ENCODE measurements at places on chromosomes 1 and 21. TPM values are rescaled to one million over a fixed set of nuclear protein-coding genes. Genes with fewer than 3 reads are reported as not detected.

DNA sequence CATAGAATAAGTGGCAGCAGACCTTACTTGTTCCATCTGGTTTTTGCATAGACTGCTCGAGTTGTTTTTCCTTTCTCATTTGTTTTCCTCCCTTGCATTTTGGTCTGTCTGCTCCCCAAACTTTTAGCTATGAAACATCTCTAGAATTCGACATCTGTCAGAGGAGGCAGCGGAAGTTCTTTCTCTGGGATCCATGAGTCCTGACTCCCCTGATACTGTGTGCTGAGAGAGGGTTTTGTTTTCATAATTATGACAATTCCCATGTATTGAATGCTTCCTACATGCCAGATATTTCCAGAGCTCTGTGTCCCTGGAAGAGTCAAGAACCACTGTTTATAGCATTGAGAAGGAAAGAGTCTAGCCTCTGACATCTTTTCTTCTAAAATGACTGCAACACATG lies 172.6 kb downstream of the KIF26B start:
- no peak for DNase-seq

- no peak for DNase-seq
Observed at GRCh38 chr1:16209132-16209846, 3.2 kb downstream of the ARHGEF19 start.

DNA sequence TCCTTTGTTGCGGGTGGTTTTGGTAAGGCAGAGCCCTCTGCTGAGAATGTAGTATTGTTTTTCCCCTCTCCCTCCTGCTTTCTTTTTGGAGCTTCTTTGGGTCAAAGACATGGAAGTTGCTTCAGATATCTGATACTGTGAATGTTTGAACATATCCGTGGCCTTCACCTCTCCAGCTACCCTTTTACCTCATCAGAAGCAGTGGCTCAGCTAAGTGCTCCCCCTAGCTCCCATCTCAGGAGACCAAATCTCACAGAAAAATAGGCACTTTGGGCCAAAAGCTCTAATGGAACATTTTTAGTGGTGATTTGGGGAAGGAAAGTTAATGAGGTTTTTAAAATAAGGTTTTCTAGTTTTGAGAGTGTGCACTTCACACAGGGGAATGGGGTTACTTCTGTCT lies 6.3 kb downstream of the TMEM200B start:
- DNase-seq: no peak

DNA sequence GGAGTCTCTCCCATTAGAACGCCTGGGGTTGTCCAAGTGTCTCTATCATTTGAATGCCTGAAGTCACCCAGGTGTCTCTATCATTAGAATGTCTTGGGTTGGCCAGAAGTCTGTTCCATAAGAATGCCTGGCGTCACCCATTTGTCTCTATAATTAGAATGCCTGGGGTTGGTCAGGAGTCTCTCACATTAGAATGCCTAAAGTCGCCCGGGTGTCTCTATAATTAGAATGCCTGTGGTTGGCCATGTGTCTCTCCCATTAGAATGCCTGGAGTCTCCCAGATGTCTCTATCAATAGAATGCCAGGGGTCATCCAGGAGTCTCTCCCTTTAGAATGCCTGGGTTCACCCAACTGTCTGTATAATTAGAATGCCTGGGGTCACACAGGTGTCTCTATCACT lies 54.5 kb downstream of the RNF187 start:
- DNase-seq: no peak

DNA sequence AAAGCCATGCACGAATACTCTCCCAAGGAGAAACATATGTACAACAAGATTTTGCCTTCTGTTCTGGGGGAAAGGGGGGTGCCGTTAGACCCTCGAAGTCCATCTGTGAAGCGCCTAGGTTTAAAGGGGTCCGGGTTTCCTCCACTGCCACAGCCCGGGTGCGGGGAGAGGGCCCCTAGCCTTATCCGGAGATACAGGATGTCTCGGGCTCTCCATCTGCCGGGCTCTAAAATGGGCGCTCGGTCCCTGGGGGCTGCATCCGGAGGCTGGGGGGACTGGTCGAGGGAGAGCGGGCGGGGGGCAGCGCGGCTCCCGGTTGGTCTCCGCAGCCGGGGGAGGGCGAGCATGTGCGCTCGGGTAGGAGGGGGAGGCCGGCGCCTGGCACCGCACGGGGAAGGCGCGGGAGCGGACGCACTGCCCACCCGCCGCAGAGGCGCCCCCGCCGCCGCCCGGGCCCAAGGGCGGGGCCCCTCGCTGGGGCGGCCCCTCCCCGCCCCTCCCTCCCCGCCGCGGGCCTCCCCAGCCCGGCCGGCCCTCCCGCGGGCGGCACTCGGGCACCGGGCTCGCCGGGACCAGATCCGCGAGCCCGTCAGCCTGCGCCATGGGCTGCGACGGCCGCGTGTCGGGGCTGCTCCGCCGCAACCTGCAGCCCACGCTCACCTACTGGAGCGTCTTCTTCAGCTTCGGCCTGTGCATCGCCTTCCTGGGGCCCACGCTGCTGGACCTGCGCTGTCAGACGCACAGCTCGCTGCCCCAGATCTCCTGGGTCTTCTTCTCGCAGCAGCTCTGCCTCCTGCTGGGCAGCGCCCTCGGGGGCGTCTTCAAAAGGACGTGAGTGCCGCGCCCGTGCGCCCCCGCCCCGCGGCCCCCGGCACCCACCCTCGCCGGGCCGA lies 63.1 kb downstream of the ELK4 start:
- no peak for DNase-seq

DNA sequence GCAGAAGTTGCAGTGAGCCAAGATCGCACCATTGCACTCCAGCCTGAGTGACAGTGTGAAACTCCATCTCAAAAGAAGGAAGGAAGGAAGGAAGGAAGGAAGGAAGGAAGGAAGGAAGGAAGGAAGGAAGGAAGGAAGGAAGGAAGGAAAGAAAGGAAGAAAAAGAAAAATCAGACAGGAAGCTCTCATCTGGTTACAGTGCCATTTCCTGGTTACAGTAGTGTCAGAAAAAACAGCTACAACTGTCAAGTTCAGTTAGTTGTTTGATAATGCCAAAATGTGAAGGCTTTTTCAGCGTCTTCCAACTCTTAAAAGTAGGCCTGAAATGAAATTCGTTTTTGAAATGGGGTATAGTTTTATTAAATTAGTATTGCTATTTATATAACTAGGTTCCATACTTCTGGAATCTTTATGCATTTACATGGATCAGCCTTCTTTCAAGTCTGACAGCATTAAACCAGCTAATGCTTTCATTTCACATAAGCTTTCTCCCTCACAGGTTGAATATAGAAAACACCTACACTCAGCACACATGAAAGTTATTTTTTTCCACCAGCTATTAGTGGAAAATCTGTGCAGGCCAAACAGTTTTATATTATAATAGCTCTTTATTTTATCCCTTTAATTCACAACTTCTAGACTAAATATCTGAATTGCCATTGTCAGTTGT lies 21.2 kb downstream of the PTPN22 start:
- DNase-seq: no peak

DNA sequence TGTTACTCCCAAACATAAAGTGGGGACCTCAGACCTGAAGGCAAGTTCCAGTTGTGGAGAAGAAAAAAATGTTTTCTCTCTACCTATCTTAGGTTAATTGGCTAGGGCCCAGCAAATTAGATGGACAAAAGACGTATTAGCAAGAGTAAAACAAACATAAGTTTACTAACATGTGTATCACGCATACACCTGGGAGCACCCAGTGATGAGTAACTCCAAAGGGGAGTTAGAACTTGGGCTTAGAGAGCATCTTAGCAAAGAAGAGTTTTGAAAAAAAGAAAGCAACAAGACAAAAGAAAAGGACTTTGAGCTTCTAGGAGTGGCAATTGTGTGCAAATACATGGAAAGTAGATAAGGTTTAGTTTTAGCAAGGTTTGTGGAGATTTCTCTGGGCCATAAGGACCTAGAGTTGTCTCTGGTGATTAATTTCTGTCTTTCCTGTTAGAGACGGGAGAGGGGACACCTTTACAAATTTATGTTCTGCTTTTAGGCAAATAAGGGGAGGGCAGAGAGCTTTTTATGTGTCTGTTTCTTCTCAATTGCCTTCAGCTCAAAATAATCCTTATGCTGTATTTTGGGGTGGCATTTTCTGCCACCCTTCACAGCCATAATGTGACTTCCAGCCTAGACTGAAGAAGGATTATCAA lies 76.7 kb upstream of the PTGFRN start:
- DNase-seq: no peak

- no peak for DNase-seq
Observed at GRCh38 chr1:8212580-8213031, 105.3 kb upstream of the SLC45A1 start.

GRCh38 chr1:90621986-90622385 lies 95.1 kb downstream of the BARHL2 start:
- no peak for DNase-seq

DNA sequence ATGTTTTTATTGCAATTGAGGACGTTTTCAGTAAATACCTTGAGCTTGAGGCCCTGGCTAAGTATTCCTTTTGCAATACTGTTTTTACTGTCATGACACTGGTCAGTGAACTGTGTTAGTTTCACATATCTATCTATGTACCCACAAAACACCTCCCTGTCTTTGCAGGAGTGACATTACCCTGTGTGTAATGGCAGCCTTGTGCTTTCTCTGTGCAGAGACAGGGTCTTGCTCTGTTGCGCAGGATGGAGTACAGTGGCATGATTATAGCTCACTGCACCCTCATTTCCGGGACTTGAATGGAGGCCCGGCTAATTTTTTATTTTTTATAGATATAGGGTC lies 8.9 kb downstream of the YBX1 start:
- no peak for DNase-seq

- no peak for DNase-seq
Observed at GRCh38 chr1:174158767-174159251, 511 bp upstream of the RABGAP1L start.

- no peak for DNase-seq
Observed at GRCh38 chr1:46689356-46689755, 17.7 kb downstream of the TEX38 start.

GRCh38 chr1:12594966-12595756 lies 22.8 kb downstream of the DHRS3 start:
- no peak for DNase-seq

- DNase-seq: no peak
Observed at GRCh38 chr1:173414136-173414535, 63.0 kb upstream of the PRDX6 start.

DNA sequence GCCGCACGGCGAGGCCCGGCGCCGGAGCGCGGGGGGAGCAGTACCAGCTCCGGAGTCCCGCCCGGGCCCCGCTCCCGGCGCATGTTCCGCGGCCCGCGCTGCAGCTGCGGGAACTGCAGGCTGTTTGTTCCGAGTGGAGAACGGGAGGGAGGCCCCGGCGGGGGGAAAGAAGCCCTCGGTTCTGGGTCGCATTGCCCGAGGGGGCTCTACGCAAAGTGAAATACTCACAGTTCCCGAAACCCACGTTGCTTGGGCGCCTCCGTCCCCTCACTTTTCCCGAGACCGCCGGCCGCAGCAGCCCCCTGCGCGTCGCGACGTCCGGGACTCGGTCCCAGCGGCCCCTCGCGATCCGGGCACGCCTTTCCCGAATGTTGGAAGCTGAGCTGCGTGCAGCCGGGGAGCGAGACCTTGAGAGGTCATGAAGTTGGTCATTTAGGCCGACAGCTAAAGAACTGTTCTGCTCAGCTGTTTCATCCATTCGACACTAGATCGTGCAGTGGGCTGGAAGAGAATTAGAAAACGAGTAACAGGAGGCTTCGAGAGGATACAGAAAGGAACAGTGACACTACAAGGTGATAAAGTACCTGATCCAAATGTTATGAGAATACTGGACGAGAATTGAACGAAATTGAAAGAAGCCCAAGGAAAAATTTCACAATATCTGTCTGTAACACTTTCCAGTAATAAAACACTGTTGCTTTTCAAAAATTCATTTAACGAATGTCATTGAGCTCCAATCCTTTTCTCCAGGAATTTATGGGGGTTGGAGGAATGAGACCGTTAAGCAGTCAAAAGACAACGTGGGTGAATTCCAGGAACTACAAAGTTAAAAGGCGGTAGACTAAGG lies 657 bp upstream of the LIN9 start:
- peak; percentile 31 for DNase-seq

GRCh38 chr1:51439053-51439452 lies 80.0 kb downstream of the EPS15 start:
- no peak for DNase-seq

DNA sequence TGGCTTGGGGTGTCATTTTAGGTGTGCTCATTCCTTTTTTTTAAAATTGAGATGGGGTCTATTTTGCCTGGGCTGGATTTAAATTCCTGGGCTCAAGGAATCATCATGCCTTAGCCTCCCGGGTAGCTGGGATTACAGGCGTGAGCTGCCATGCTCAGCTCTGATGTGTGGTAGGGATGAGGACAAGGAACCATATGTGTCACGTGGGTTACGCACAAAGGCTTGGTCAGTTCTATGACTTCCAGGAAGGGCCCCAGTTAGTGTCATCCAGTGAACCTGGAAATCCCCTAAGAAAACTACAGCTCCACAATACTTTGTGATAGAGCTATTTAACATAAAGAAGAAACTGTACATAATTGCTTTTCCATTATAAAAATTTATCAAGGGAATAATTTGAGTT lies 6.7 kb upstream of the METTL25B start:
- DNase-seq: no peak

GRCh38 chr1:229953736-229954326 lies 113.2 kb upstream of the GALNT2 start:
- no peak for DNase-seq

DNA sequence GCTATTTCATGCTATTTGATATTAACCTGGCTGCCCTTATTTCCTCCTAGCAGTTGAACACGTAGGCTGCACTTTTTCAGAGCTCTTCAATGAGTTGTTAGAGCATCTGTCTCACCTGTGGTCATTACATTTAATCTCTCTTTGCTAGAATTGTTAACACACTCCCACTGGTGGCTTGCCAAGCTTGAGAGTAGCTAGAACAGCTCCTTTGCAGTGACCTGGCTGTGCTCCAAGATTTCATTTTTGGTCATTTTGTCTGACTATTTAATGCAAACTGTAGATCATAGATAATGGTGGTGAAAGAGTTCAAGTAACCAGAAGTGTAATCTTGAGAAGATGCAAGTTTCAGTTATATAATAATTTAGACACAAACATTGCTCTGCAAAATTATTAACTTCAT lies 105.6 kb downstream of the LRRC7 start:
- DNase-seq: no peak

DNA sequence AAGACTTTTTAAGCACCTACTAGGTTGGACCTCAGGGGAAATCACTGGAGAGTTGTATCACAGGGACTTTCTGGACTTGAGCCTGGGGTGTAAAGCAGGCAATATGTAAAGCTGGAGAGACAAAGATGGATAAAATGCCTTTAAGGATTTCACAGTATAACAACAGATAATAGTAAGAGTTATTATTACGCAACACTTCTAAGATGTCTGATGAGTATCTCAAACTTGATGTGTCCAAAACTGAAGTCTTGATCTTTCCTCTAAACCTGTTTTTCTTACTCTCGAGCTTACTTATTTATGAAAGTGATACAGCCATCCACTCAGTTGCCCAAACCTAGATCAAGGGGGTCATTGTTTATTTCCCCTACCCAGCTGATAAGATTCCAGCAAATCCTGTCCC lies 2.1 kb upstream of the STRIP1 start:
- DNase-seq: no peak

The EDARADD gene
- total RNA-seq: 3.7 TPM

The IFNLR1 gene
- total RNA-seq: not detected

The RASAL2 gene
- total RNA-seq: 29.7 TPM

The HUNK gene
- total RNA-seq: not detected

The CAMK2N1 gene
- 13.3 TPM for total RNA-seq

The XCL1 gene
- total RNA-seq: not detected

The MROH7 gene
- total RNA-seq: not detected

The SPATA6 gene
- total RNA-seq: not detected

The UBL4B gene
- total RNA-seq: not detected

The DCST1 gene
- total RNA-seq: 0.17 TPM

Data from HT1080 (cell line).